ENCODE measurements at places on chromosomes 11 and 22. TPM values are rescaled to one million over a fixed set of nuclear protein-coding genes. Genes with fewer than 3 reads are reported as not detected.

The ISX gene
- not detected for total RNA-seq

GRCh38 chr11:16982256-16982671 is 31.9 kb downstream of the PLEKHA7 start:
- DNase-seq: no peak

GRCh38 chr11:61472282-61472681 is 36.3 kb upstream of the LRRC10B start:
- DNase-seq: no peak

- DNase-seq: peak; percentile 27
These were observed 76.9 kb downstream of the DKK3 start for GRCh38 chr11:11931461-11932055.

GRCh38 chr22:48908547-48908946 is 919.1 kb downstream of the BRD1 start:
- no peak for DNase-seq

All from activated CD8-positive, alpha-beta T cell treated with anti-CD3 and anti-CD28 coated beads, Interleukin-2, amount 10 ng/mL, durations not matched to agents 7 days and 5 days (primary cell).